Bronchial epithelial cell (primary cell): ENCODE measurements at places on chromosomes 4 and X. TPM values are rescaled to one million over a fixed set of nuclear protein-coding genes. Genes with fewer than 3 reads are reported as not detected.

TMEM154 gene
- total RNA-seq, result 22.4 and 39.4 TPM in 2 replicates

MAGEA4 gene
- not detected in 2 replicates for total RNA-seq

ADRA2C gene
- total RNA-seq, result under 0.01 and 0.13 TPM in 2 replicates

SCML2 gene
- 0.38 and 0.79 TPM in 2 replicates for total RNA-seq

GAB3 gene
- under 0.01 and 0.13 TPM in 2 replicates for total RNA-seq

ZMAT1 gene
- under 0.01 and 0.13 TPM in 2 replicates for total RNA-seq

SMARCAD1 gene
- total RNA-seq, result 15.7 and 18.4 TPM in 2 replicates

XAGE2 gene
- total RNA-seq, result not detected in 2 replicates

DDIT4L gene
- 0.26 TPM in 2 replicates for total RNA-seq

FGA gene
- not detected in 2 replicates for total RNA-seq

GABRQ gene
- under 0.01 and 0.13 TPM in 2 replicates for total RNA-seq

ETDB gene
- not detected in 2 replicates for total RNA-seq

PABPC1L2B gene
- not detected in 2 replicates for total RNA-seq

CENPVL2 gene
- not detected in 2 replicates for total RNA-seq

COL4A5 gene
- total RNA-seq, result 48.4 and 63.1 TPM in 2 replicates

CCSER1 gene
- 6.6 and 10.9 TPM in 2 replicates for total RNA-seq

HHIP gene
- total RNA-seq, result not detected in 2 replicates

TNIP3 gene
- total RNA-seq, result not detected in 2 replicates

TLR2 gene
- 1.3 and 2.6 TPM in 2 replicates for total RNA-seq

FABP2 gene
- total RNA-seq, result not detected in 2 replicates

SMPX gene
- not detected in 2 replicates for total RNA-seq

MID2 gene
- total RNA-seq, result 21.9 and 28.8 TPM in 2 replicates

GPRIN3 gene
- not detected in 2 replicates for total RNA-seq

TMEM128 gene
- 20.0 and 29.4 TPM in 2 replicates for total RNA-seq

SMIM43 gene
- under 0.01 TPM in 1 of 2 replicates, not detected in the other for total RNA-seq

ZNF674 gene
- 6.0 and 11.6 TPM in 2 replicates for total RNA-seq

FANCB gene
- 1.2 and 1.8 TPM in 2 replicates for total RNA-seq

SPINK2 gene
- not detected in 2 replicates for total RNA-seq

HS3ST1 gene
- 1.8 and 2.4 TPM in 2 replicates for total RNA-seq

C4orf33 gene
- 4.7 and 6.6 TPM in 2 replicates for total RNA-seq

TMSB15C gene
- 0.79 and 1.8 TPM in 2 replicates for total RNA-seq

STPG2 gene
- 0.13 TPM in 1 of 2 replicates, not detected in the other for total RNA-seq

TIGD4 gene
- under 0.01 and 0.38 TPM in 2 replicates for total RNA-seq

XK gene
- 0.26 and 0.51 TPM in 2 replicates for total RNA-seq

CHST7 gene
- 3.4 and 4.0 TPM in 2 replicates for total RNA-seq

LRCH2 gene
- total RNA-seq, result under 0.01 and 0.26 TPM in 2 replicates

SLITRK4 gene
- under 0.01 TPM in 2 replicates for total RNA-seq

C4orf54 gene
- under 0.01 TPM in 2 replicates for total RNA-seq

OCIAD2 gene
- total RNA-seq, result 162 and 415 TPM in 2 replicates

CENPI gene
- 1.0 and 1.6 TPM in 2 replicates for total RNA-seq

NXF2 gene
- total RNA-seq, result not detected in 2 replicates

UGT8 gene
- under 0.01 TPM in 2 replicates for total RNA-seq

CLDN22 gene
- total RNA-seq, result not detected in 2 replicates

MGARP gene
- total RNA-seq, result 0.13 and 0.53 TPM in 2 replicates

HSFX1 gene
- 0.53 and 0.77 TPM in 2 replicates for total RNA-seq

REELD1 gene
- under 0.01 TPM in 1 of 2 replicates, not detected in the other for total RNA-seq

ARMCX2 gene
- 30.0 and 36.9 TPM in 2 replicates for total RNA-seq

COL25A1 gene
- total RNA-seq, result under 0.01 TPM in 2 replicates

RNF175 gene
- total RNA-seq, result under 0.01 TPM in 1 of 2 replicates, not detected in the other

INTS12 gene
- 24.7 and 30.0 TPM in 2 replicates for total RNA-seq

HTN3 gene
- not detected in 2 replicates for total RNA-seq

GALNTL6 gene
- under 0.01 TPM in 1 of 2 replicates, not detected in the other for total RNA-seq

PLXNB3 gene
- total RNA-seq, result 4.5 and 5.4 TPM in 2 replicates
